Activated CD8-positive, alpha-beta memory T cell treated with anti-CD3 and anti-CD28 coated beads, Interleukin-2, amount 50 U/mL, for 48 hours (primary cell): ENCODE measurements at places on chromosomes 3 and 15.

GRCh38 chr3:184604039-184604601 is 42.5 kb downstream of the EPHB3 start:
- DNase-seq: no peak

GRCh38 chr3:49942651-49943050 is 2.7 kb downstream of the RBM6 start:
- DNase-seq: no peak

DNA sequence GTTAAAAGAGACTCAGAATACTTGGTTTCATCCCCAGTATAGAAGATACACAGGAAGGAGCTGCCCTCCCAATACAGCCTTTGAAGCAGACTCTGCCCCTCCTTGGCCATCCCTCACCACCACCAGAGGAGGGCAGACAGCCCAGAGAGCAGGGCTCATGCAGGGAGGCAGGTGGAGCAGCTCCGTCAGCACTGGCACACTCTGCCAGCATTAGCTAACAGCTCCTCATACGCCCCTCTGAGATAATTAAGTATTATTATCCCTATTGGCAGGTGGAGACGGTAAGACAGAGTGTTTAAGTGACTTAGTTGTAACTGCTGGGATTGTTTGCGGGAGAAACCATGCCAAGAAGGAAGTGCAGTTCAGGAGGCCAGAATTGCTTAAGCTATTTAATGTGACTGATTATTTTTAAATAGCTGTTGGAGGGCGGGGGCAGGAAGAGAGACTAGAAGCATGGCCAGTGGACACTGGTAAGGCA is 434.0 kb downstream of the EPHB1 start:
- no peak for DNase-seq

GRCh38 chr3:61929617-61930016 is 368.2 kb downstream of the PTPRG start:
- no peak for DNase-seq

- DNase-seq: no peak
These were observed 17.9 kb downstream of the DZIP1L start for GRCh38 chr3:138097192-138098172.

- DNase-seq: no peak
These were observed 39.2 kb downstream of the SNX4 start for GRCh38 chr3:125480656-125481374.

GRCh38 chr3:100226712-100227429 is 33.9 kb upstream of the TBC1D23 start:
- DNase-seq: no peak

DNA sequence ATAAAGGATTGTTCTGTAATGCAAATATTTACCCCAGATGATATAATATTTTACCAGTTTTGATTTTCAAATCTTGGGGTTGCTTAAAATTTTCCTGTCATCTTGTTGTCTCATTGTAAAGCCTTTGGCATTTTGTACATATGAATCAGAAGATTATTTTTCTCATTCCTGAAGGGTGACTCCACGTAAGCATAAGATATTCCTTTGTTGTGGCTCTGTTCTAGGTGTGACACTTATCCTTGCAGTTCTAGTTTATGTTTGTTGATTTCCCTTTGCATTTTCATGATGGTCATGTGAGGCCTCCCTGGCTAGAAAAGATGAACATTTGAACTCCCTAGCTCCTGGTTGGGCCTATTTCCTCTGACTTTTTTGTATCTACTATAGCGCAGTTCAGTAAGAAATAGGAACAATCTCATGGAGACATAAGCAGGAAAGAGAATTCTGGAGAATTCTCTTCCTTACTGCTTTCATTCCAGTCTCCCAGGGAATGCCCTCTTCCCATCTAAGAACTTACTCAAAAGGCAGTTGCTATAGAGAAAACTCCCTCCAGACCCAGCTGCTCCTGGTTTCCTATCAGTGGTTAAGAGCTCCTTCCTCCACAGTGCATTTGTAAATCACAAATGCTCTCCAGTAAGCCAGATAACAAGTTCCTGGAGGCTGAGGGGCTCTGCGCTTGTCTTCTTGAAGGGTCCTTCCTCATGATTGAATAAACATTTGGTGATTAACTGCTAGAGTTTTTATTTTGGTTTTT is 124.7 kb downstream of the WNT5A start:
- DNase-seq: no peak

DNA sequence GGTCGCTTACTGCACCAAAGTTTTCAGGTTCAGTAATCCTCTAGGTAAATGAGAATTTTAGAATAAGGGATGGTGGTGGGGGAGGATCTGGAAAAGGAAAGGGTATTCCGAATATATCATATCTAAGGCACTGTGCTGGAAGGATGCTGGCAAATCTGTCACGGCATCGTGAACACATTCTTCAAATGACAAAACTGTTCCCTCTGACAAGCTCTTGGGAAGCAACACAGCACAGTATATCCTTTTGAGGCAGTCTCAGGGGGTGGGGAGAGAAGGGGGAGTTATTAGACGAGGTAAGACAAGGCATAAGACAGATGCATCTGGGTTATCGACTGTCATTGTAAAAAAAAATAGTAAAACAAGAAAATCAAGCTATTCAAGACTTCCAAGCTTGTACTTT is 289.6 kb upstream of the LRRN1 start:
- DNase-seq: no peak

- DNase-seq: no peak
These were observed 103.1 kb downstream of the THSD4 start for GRCh38 chr15:71218272-71218805.

DNA sequence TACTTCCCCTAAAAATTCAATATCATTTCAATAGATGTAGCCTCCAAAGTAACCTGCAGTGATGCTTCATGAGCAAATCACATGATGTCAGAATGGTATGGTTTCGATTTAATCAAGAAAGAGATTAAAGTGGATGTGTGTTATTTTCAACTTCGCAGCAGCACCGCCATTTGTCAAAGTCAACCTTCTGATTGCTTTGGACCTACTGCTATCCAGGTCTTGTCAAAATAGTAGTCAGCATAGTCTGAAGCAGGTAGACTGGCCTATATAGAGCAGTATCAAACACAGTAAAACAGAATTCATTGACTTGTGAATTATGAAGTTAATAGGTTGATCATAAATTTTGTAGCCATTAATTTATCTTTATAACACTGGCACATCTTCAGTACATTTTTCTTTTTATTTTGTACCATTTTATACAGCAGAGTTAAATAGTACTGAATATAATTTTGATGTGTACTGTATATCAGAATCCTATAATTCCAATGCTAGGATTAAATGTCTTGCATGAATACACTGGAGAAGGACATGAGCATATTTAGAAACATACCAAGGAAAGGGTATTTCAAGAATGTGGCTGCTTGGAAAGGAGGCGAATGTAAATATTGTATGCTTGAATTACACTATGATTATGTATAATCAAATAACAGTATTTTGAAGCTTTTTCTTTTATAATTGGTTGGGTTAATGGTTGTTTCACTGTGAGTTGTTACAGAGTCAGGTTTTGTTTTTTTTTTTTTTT is 79.6 kb downstream of the CDIN1 start:
- no peak for DNase-seq

DNA sequence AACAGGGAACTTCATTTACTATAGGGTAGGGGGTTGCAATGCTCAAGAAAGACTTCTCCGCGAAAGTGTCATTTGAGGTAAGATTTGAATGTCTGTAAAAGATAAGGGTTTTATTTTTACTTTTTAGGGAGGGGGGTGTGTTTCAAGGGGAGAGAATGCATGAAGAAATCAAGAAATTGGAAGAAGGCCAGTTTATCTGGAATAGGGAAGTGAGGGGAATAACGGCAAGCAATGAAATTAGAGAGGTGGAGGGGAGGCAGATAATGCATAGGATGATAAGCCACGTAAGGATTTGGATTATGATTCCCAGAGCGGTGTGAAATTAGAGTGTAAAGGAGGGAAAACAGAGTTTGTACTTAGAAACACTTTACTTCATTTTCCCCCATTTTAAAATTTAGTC is 63.0 kb upstream of the MB21D2 start:
- no peak for DNase-seq

GRCh38 chr15:73745073-73745472 is 8.1 kb downstream of the INSYN1 start:
- no peak for DNase-seq

- DNase-seq: no peak
These were observed 54.9 kb upstream of the GLCE start for GRCh38 chr15:69105451-69105985.

DNA sequence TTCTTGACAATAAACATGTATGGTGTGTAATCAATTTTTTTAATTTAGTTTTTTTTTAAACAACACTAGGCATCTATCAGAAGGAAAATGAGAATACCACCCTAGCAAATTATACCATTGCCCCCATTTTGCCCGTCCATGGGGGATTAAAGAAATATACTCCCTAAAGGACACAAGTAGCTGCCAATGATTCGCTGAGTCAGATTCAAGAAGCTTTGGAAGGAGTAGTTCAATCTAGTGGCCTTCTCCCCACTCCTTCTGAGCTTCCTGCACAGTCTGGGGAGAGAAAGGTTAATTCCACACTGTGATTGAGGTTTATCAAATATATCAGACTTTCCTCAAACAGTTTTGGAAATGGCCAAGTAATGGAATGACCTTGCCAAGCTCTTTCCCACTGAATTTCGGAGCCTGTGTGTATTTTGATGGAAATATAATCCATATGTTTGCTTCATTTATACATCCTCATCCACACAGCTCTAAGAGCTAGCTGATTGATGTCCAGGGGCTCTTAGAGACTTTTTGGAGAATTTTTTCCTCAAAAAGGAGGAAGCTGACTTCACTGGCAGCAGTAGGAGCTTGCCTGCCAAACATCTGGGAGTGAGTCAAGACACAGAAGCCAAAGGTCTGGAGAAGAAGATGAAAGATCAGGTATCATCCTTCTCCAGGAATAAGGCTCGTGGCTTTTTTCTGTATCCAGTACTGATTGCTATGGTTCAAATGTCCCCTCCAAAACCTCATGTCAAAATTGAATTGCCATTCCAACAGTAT is 478.5 kb upstream of the PROK2 start:
- no peak for DNase-seq

DNA sequence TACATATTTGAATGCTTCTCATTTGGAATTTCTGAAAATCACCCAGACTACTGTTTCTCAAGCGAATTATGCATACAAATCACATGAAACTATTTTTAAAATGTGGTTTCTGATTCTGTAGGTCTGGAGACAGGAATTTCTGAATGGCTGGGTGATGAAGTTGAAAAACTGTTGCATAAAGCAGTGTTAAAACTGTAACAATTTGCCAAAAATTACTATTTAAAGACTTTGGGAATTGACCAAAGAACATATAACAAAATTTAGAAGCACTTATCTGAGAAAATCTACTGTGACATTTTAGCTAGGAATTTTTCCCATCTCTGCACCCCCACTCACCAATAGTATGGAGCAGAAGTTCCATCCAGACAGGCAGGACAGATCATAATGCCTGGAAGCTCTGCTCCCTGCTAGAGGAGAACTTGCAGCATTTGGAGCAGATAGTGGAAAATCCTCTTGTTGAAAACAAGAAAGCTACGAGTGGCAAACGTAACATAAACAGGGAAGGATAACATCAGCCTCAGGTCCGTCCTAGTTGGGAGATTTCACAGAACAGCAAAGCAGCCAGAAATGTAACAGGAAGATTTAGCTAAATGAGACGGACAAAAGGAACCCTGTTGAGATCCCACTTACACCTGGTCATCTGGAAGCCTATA is 132.3 kb upstream of the MCTP2 start:
- no peak for DNase-seq

GRCh38 chr3:186160691-186161243 is 51.9 kb upstream of the ETV5 start:
- no peak for DNase-seq

DNA sequence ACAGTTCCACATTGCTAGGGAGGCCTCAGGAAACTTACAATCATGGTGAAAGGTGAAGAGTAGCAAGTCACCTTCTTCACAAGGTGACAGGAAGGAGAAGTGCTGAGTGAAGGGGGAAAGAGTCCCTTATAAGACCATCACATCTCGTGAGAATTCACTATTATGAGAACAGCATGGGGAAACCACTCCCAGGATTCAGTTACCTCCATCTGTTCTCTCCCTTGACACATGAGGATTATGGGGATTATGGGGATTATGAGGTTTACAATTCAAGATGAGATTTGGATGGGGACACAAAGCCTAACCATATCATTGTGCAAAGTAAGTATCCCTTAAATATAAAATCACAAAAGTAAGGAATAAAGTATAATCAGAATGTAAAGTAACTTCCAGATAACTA is 375.9 kb upstream of the NAALADL2 start:
- DNase-seq: no peak

- DNase-seq: peak; percentile 67
These were observed 16.6 kb downstream of the EPB42 start for GRCh38 chr15:43204016-43204901.

GRCh38 chr15:56916825-56917477 is 1.5 kb upstream of the TCF12 start:
- no peak for DNase-seq

DNA sequence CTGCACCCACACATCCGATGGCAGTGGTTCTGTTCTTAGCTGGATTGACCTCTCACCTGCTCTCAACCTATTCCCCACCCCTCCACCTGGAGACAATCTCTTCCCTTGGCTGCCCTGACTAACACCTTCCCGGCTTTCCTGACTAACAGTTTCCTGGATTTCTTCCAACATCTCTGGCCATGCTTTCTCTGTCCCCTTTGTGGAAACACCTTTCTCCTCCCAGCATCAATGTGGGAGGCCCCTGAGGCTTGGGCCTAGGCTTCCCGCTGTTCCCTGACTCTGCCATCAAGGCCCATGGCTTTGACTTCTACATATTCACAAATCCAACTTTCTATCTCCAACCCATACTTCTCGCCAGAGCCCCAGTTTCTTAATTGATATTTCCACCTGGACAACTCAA is 142.8 kb upstream of the ATP2B2 start:
- no peak for DNase-seq

- DNase-seq: no peak
These were observed 890.6 kb upstream of the NR2F2 start for GRCh38 chr15:95439922-95440376.

DNA sequence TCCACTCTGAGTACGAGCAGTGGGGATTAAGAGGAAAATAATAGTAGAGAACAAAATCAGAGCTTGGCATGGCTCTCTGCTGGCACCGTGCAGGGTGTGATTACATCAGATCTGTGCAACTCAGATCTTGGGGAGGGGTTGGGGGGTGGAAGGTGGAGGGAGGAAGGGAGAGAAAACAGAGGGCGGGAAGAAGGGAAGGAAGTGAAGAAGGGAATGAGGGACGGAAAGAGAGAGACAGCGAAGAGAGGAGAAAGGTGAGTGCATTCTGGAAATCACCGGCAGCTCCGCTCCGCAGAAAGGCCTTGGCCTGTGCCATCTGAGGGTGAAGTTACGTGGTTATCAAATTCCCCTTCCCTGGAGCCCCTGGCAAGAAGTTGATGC is 31.0 kb upstream of the ADAMTS17 start:
- no peak for DNase-seq
